ENCODE measurements at places on chromosomes 1 and 21.

GRCh38 chr1:163927493-163927892 is 605.7 kb downstream of the NUF2 start:
- no peak for DNase-seq

DNA sequence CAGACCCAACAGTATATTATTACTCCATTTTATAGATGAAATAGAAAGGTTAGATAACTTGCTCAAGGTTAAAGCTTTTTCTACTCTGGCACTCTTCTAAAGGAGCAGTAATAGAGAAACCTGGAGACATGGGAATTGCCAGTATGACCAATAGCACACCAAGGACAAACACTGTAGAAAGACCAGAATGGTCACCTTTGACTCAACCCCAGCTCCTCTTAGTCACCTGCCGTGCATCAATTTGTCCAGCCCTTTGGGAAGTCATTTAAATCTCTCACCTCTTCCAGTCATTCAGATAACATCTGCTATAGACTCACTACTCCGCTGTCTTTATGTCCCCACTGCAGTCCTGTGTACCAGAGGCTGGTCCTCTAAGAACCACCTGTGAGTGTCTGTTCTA is 23.9 kb upstream of the SLC44A3 start:
- no peak for DNase-seq

DNA sequence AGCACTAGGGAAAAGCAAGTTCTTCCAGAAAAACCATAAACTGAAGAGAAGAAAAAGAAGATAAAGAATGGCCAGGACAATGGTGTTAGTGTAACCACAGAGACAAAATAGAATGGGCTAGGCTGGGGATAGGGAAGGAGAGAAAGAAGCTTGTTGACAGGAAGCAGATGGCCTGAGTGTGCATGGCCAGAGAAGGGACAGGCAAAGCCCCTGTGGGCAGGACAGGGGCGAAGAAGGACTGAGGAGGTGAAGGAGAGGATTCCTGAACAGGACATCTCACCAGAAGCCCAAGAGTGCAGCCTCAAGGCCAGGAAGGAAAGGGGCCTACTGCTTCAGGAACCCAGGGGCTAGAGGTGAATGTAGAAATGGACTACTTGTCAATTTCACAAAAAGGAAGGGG is 29.3 kb downstream of the IQGAP3 start:
- no peak for DNase-seq

- DNase-seq: no peak
Observed at GRCh38 chr1:154614901-154615300, 6.9 kb upstream of the ADAR start.

DNA sequence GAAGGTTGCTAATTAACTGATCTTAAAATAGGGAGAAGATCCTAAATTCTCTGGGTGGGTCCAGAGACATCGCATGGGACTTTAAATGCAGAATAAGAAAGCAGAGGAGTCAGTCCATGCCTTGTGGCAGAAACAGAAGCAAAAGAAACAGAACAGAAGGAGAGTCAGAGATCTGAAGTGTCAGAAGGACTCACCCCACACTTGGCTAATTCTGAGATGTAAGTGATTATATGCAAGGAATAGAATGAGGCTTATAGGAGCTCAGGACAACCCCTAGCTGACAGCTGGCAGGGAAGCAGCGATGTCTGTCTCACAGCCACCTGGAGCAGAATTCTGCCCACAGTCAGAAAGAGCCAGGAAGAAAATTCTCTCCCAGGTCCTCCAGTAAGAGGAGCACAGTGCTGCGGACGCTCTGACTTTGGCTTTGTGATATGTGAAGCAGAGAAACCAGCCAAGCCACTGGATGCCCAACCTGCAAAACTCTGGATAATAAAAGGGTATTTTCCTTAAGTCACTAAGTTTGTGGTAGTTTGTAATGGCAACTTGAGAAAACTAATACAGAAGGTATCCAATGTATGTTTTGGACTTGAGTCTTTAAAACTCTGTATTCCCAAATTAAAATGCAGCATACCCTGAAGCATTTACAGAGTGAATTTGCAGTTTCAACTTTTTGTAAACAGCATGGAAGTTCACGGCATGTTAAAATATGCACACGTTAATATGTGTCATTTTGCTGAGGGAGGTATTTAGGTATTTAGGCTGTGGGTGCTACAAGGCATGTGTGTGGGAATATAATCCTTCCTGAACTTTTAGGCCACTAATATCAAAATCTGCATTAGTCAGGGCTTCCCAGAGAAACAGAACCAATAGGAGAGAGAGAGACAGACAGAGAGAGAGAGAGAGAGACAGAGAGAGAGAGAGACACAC is 388.5 kb downstream of the PCP4 start:
- no peak for DNase-seq

GRCh38 chr1:54894271-54894670 is 7.3 kb upstream of the DHCR24 start:
- DNase-seq: no peak

DNA sequence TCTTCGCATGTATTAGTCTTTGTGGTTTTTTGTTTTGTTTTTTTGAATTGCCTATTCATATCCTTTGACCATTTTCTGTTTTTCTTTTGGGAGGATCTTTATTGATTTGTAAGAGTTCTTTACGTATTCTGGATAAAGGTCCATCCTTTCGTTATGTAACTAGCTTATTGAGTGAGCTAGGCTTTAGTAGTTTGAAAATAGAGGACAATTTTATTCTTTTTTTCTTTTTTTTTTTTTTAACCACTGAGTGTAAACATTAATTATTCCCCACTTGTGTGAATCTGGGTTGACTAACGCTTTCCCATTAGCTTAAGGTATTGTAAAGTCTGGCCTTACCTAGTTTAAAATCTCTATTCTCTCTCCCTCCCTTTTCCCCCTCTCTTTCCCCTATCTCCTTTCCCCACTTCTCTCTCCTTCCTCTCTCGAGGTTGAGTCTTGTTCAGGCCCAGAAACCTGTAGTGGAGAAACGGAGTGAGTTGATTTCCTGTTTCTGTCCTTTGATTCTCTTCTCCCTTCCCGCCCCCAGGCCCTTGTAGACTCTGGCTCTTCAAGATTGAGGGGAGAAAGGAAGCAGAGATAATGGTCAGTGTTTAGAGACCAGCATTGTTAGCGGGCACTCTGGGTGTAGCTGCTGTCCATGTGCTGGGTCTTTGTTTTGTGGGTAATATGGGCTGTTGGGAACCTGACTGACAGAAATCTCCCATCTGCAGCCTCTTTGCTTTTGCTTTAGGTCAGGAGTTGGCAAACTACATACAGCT is 1.5 kb downstream of the MORC3 start:
- DNase-seq: no peak

DNA sequence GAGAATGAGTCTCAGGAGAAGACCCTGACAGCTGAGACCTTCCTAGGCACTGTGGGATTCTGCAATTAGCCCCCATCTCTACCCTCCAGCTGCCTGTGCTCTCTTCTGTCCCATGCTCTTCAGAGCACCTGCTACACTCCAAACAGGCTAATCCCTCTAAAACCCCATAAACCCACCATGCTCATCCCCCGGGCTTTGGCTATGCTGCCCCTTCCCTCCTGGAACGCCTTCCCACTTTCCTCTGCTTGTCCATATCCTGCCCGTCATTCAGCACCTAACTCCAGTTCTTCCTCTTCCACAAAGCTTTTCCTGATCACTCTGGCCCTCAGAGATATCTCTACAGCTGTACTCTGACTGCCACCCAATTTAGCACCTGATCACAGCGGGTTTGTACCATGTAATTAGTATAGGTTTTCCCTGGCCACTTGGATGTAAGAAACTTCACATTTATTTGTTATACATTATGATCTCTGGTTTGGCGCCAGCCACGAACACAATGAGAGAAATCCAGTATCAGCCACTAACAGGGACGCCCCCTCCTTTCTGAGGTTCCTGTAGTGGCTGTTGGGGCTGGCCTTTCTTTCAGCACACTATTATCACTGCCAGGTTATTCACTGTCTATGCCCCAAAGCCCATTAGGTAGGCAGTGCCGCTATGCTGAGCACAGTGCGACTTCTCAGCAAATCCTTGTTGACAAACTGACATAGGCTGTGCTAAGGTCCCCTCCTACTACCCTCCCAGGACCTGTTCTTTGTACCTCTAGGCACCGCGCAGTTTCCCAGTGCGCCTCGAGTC is 45.1 kb downstream of the CDC7 start:
- DNase-seq: no peak

DNA sequence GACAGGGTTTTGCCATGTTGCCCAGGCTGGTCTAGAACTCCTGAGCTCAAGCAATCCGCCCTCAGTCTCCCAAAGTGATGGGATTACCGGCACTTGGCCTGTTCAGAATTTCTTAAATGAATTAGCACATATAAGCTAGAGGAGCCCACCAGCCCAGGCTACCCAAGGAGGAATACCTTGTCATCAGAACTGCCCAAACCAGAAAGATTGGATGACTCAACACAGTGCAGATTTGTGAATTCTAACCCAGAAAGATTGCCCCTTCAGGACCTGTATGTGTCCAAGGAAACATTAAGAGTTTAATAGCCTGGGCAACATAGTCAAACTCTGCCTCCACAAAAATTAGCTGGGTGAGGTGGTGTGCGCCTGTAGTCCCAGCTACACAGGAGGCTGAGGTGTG is 14.0 kb upstream of the LIN9 start:
- DNase-seq: no peak

DNA sequence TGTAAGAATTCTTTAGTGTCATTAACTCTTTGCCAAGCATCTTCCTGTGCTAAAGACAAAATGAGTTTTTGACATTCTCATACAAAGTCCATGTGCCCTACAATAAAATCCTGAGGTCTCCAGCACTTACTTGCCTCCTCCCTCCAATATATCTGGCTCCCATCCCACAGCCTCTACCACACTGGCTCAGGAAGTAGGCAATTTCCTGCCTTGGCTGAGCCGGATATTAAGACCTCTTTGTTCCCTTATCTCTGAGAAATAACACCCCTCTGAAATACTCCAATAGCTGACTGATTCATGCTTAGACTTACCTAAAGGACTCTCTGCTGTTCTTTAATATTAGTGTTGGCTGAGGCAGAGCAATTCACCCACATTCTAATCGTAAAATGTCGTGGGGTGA is 37.6 kb upstream of the GORAB start:
- DNase-seq: no peak

DNA sequence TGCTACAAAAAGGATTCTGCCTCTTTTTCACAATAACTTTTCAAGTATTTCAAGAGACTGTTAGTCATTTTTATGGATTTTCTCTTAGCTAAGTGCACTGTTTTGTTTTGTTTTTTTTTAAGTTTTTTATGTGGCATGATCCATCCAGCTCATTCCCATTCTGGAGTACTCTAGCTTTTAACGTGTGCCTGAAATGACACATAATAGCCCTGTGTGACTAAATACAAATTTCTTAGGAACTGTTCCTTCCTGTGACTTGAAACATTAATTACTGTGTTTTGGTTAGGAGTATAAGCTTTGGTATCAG is 143.9 kb downstream of the HS2ST1 start:
- no peak for DNase-seq
